ENCODE measurements at places on chromosomes 13 and 19. TPM values are rescaled to one million over a fixed set of nuclear protein-coding genes. Genes with fewer than 3 reads are reported as not detected.

Gene TEX101
- total RNA-seq, result not detected

Gene OLFM4
- total RNA-seq, result not detected

Gene PSG7
- 0.06 TPM for total RNA-seq

Gene BEST2
- not detected for total RNA-seq

DNA sequence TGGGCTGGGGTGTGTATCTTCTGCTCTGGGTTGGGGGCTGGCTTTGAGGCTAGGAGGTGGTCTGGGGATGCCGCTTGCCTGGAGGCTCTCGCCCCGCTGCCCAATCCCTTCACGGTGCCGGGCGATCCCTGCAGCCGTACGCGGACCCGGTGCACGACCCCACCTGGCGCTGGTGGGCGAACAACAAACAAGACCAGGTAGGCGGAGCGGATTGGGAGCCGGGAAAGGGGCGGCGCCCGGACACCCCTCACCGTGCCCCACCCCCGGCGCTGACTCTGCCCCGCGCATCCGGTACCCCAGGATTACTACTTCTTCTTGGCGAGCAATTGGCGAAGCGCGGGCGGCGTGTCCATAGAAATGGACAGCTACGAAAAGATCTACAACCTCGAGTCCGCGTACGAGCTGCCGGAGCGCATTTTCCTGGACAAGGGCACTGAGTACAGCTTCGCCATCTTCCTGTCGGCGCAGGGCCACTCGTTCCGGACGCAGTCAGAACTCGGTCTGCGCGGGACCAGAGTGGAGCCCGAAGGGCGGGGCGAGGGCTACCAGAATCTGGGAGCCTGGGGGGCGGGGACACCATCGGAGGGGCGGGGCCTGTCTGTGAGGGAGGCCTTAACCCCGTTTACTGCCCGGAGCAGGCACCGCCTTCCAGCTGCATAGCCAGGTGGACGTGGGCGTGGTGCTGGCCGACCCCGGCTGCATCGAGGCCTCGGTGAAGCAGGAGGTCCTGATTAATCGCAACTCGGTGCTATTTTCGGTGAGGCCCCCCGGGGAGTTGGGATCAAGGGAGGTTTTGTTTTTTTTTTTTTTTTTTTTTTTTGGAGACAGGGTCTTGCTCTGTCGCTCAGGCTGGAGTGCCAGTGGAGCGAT lies 12.1 kb upstream of the PSMD8 start:
- peak; percentile 85 for DNase-seq

Measured in H4 (cell line).